ENCODE measurements at places on chromosomes 1 and 21.

DNA sequence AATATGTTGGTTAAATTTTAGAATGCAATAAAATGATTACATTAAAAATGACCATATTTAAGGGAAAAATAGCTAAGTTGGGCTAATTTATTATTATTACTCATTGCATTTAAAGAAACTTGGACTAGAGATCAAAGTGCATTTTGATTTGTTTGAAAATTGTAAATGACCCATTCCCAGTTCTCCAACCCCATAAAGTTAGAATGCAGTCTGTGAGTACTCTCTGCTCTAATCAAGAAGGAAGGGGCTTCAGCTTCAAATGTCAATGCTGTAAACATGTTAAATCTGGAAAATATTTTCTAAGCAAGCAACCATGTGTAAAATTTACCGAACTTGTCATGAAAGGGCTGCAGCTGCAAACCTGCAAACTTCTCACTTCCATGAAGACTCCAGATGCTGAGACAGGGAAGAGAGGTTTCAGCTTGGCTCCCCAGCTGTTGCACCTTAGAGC lies 232.7 kb downstream of the TTLL7 start:
- no peak for DNase-seq

- DNase-seq: peak; percentile 27
Observed at GRCh38 chr1:8661185-8662110, 156.0 kb downstream of the RERE start.

DNA sequence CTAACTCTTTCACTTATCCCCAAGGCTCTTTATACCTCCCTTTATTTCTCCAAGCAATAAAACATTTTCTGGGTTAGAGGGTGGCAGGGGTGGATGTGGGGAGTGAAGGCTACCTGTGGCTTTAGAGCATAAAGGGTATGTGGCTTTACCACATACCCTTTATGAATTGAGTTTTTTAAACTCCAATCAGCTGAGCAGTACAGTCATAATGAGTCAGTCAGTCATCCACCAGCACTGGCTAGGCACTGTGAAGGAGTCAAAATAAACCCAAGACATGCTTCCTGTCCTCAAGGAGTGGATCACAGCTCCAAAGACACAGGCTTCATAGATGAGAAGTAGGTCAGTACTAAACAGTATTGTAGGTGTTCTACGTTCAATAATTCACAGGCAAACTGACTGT lies 2.6 kb upstream of the TDRD10 start:
- DNase-seq: no peak

- DNase-seq: no peak
Observed at GRCh38 chr1:45327644-45328515, 1.2 kb downstream of the HPDL start.

GRCh38 chr1:63909526-63909925 lies 135.7 kb downstream of the ROR1 start:
- no peak for DNase-seq

- no peak for DNase-seq
Observed at GRCh38 chr1:164863056-164863455, 304.1 kb downstream of the PBX1 start.

DNA sequence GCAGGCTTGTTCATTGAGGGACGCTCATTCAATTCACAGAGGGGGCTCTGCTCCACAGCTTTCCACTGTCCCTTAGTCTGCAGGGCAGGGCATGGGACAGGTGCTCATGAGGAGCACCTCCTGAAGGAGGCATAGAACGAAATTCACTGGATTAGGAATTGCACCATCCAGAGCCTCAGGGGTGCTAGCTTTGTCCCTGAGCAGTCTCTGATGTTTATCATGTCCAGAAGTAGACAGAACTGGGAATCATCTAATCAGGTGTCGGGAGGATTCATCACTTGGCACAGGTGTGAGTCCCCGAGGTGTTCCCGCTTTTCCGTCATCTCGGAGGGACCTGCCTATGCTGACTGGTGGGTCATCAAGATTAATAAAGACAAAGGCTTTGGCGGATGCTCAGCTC lies 321.4 kb downstream of the AJAP1 start:
- DNase-seq: no peak

DNA sequence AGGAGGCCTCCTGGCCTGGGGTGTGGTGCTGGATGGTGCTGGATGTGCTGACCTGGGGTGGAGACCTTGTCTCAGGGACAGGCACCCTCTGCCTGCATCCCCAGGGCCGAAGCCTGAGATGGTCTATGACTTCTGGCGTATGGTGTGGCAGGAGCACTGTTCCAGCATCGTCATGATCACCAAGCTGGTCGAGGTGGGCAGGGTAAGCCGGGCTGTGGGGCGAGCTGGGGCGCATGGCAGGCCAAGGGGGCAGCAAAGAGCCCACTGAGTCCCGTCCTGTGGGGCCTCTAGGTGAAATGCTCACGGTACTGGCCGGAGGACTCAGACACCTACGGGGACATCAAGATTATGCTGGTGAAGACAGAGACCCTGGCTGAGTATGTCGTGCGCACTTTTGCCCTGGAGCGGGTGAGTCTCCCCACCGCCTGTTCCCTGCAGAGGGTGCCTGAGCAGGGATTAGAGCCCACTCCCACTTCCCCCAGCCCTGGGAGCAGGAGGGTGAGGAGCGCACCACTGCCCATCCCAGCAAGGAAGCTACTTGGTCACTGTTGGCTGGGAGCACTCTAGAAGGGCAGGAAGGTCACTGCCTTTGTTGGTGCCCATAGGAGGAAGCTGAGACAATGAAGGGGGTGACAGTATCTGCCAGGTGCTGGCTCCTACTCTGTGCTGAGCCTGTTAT lies 75.2 kb downstream of the PTPRU start:
- DNase-seq: no peak

DNA sequence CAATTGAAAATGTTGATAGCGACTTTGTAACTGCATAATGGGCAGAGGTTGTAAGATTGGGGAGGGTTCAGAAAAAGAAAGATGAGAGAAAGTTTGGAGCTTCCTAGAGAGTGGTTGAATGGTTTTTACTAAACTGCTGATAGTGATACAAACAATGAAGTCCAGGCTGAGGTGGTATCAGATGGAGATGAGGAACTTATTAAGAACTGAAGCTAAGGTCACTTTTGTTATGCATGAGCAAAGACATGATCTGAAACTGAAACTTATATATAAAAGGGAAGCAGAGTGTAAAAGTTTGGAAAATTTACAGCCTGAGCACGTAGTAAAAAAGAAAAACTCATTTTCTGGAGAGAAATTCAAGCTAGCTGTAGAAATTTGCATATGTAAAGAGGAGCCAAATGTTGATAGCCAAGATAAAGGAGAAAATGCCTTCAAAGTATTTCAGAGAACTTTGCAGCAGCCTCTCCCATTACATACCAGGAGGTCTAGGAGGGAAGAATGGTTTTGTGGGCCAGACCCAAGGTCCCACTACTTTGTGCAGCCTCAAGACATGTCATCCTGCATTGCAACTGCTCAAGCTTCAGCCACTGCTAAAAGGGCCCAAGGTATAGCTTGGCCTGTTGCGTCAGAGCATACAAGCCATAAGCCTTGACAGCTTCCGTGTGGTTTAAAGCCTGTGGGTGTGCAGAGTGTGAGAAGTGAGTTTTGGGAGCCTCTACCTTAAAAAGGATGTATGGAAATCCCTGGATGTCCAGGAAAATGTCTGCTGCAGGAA lies 843.9 kb downstream of the AMY1C start:
- no peak for DNase-seq

GRCh38 chr1:153345187-153346076 lies 3.2 kb downstream of the PGLYRP4 start:
- no peak for DNase-seq

DNA sequence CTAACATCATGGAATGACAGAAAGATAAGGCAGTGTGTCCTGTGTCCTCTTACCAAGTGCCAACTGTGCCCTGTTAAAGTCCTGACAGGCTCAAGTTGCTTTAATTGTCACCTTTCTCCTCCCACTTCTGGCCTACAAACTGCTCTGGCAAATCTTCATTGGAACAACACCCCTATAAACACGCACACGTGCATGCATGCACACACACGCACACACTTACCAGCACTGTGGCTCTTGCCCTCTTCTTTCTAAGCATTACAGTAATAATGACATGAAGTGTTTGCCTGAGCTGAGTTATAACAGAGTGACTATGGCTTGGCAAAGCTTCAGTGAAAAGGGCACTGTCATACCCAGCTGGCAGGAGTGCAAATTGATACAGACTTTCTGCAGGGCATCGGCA lies 82.3 kb upstream of the SYT6 start:
- DNase-seq: no peak

GRCh38 chr1:247332623-247333361 lies 1.1 kb upstream of the ZNF496 start:
- DNase-seq: no peak

- DNase-seq: no peak
Observed at GRCh38 chr1:110857964-110858948, 14.7 kb upstream of the CD53 start.

DNA sequence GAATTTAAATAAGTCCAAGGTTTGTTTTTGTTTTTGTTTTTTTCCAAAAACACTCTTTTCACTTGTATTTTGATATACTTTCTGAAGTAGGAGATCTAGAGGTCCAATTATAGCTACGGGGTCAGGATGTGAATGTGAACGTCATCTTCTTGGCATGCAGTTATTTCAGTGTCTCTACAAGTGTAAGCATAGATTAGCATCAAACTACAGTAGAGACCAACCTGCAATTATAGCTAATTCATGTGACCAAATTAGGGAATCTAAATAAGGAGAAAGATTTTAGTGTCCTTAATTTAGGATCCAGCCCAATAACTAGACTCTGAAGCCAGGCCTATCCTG lies 107.3 kb upstream of the PALMD start:
- no peak for DNase-seq

DNA sequence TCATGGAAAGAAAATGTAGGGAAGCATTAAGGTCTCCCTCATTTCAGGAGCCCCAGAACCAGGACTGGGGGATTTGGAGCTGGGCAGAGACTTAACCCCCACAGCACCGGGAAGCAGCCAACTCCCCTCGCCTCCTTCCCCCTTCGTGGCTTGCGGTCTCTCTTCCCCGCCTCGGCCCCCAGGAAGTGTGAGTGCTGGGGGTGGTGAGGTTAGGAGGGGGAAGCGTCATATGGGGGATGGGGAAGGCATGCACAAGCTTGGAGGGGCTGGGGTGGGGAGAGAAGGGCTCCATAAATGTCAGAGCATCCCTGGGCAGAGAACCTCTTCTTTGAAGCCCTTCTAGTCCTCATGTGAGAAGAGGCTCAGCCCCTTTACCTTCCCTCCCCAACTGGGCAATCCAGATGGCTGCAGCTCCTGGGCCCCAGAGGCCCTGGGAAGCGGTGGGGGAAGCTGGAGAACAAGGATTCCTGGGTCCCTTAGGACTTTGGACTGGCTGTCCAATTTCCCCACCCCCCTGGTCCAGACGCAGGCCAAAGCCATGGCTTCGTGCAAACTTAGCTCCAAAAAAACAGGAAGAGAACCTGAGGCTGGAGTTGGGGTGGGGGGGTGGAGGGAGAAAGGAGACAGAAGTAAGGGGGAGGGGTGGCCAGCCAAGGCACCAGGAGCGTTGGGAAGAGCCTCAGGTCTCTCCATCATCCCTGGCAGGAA lies 7.8 kb downstream of the ZBTB7B start:
- no peak for DNase-seq

DNA sequence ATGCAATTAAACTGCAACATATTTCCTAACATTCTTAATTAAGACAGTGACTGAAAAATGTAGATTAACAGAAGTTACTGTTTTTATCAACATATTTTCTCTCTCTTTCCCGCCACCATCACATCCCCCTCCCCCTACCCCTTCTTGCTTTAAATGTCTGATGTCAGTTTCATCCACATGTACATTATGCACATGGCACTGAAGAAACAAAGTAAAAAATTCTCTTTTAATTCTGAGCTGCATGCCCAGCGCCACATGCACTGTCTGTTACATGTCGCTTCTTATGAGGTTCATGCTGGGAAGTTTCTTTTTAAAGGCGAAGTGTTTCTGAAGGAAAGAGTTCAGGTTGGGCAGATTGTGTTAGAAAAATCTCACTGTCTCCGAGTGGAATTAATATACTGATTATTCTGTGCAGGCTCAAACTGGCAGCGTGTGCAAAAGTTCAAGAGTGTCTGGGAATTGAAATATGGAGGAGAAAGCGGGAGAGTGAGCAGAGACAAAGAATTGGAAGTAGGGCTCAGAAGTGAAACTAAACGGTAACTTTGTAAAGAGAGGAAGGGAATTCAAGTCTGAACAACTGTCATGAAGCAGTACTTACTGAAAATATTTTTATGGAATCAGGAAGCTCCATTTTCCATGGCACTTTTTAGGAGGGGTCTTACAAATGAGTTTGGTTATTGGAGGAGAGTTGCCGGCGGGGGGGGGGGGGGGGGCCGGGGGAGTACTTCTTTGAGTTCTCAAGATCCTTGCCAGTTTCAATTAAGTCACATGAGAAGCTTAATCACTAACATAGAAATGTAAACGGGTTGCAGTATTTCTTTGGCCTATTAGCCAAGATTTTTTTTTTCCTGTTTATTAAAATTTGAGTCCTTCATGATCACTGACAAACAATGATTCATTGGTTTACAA lies 217.6 kb downstream of the SDCCAG8 start:
- no peak for DNase-seq

DNA sequence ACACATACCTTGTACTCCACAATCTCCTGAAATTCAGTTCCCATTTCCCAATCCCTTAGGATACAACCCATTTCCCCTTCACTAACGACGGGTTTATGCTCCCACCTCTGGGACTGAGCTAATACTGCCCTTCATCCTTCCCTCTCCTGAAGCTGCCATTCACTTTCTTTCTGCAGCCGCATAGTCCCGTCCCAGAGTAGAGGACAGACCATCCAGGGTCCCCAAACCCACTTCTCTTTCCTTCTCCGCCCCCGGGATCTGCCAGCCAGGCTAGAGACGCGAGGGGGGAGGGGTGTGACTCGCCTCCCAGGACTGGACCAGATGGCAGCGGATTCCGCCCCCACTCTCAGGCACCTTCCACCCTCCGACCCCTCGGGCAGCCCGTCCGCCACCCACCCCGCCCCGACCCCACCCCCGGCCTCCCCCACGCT lies 679 bp downstream of the ABL2 start:
- DNase-seq: peak; percentile 21

DNA sequence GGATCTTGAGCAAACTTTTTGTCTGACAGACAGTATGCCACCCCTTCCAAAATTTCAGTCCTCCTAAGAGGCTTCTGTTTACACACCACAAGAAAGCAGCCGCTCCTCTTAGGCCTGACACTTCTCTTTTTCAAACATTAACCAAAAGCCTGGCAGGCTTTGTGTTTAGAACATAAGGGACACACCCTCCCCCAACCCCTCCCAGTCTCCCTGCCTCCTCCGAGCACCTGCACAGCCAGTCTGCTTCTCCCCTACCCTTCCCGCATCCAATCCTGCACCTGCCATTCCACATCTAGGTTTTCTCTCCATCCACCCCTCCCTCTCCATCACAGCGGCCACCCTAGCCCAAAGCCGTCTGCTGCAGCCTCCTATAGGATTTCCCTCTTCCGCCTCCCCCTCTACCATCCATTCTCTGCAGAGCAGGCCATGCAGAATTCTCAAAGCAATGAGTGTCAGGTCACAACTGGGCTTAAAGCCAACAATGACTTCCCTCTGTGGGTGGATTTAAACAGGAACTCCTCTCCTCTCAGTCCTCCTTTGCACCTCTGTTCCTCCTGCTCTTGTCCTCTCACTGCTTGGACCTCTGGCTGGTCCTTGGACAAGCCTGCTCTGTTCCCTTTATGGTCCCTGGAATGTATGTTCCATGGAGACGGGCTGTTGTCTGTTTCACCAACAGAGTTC lies 478.2 kb downstream of the NPHP4 start:
- DNase-seq: no peak

Measured in stimulated activated CD4-positive, alpha-beta T cell treated with anti-CD3 and anti-CD28 coated beads, Interleukin-1b, Interleukin-23, amount 100 ng/mL, for 4 hours (primary cell).